ENCODE measurements at places on chromosomes 7 and 10. TPM values are rescaled to one million over a fixed set of nuclear protein-coding genes. Genes with fewer than 3 reads are reported as not detected.

- H3K27me3 ChIP-seq: no peaks in the 10 kb centered on the region
- H3K27ac ChIP-seq: no peak overlapping the region
These were observed 2.7 kb downstream of the GOT1 start for GRCh38 chr10:99427566-99428190.

DNA sequence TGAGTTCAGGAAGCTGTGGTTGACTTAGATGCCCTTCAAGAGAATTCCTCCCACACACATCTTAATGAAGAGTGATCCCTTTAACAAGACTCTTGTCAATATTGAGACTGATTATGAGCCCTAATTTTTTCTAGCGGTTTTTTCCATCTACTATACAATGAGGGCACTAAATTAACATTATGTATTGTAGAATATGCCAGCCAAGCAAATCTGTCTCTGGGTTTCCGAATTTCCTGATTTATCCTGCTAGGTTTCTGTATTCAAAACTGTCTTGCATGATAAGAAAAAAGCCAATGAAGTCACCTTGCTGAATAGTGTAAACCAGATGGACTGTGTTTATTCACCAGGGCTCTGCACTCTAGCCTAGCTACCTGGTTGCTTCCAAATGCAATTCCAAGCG is 224.2 kb upstream of the KMT2E start:
- H3K4me1 ChIP-seq: no peaks in the 10 kb centered on the region
- no peak overlapping the region for H3K27ac ChIP-seq
- H3K36me3 ChIP-seq: no peaks in the 10 kb centered on the region
- no peaks in the 10 kb centered on the region for H3K27me3 ChIP-seq

GRCh38 chr10:2933924-2934323 is 133.4 kb upstream of the PFKP start:
- H3K4me1 ChIP-seq: no peaks in the 10 kb centered on the region
- no peak overlapping the region for H3K27ac ChIP-seq
- H3K4me3 ChIP-seq: no peak overlapping the region

GRCh38 chr10:123704812-123705211 is 38.7 kb downstream of the GPR26 start:
- DNase-seq: no peak
- H3K4me1 ChIP-seq: no peaks in the 10 kb centered on the region
- no peak overlapping the region for H3K27ac ChIP-seq
- no peaks in the 10 kb centered on the region for H3K27me3 ChIP-seq
- H3K4me3 ChIP-seq: no peak overlapping the region

DNA sequence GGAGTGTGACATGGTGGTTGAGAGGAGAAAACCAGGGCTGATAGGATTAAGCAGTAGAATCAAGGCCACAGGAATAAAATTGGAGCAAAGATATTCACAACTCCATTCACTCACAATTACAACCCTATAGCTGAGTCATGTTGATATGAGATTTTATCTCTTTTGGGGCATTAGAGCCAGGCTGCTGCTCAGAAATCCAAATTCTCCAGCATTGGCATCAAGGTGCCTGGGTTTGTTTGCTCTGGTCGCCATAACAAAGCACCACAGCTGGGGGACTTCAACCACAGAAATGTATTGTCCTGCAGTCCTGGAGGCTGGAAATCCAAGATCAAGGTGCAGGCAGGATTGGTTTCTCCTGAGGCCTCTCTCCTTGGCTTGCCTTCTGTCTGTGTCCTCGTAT is 52.5 kb upstream of the GRB10 start:
- no peak overlapping the region for H3K4me3 ChIP-seq
- no peak for DNase-seq
- no peaks in the 10 kb centered on the region for H3K4me1 ChIP-seq

DNA sequence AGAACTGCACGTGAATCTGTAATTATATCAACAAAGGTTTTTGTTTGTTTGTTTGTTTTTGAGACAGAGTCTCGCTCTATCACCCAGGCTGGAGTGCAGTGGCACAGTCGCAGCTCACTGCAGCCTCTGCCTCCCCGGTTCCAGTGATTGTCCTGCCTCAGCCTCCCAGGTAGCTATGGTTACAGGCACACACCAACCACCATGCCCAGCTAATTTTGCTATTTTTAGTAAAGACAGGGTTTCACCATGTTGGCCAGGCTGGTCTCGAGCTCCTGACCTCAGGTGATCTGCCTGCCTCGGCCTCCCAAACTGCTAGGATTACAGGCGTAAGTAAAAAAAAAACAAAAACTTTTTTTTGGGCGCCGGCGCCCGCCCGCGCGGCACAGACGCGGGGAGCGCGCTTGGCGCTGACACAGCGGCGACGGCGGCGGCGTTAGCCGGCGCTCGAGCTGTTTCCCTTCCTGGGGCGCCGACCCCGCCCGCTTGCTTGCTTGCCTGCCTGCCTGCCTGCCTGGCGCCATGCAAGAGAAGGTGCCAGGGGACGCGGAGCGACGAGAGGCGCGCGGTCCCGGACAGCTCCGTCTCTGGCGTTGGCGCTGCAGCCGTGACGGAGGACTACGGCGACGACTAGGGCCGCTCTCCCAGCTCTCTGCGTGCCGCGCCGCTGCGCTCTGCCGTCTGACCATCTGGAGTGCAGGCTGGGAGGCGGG is 171.4 kb upstream of the NUPR2 start:
- H3K4me3 ChIP-seq: peak overlapping the region; percentile 33
- no peak overlapping the region for H3K27ac ChIP-seq
- DNase-seq: peak; percentile 64
- H3K36me3 ChIP-seq: no peaks in the 10 kb centered on the region

The FAM20C gene
- total RNA-seq: 58.8 TPM

DNA sequence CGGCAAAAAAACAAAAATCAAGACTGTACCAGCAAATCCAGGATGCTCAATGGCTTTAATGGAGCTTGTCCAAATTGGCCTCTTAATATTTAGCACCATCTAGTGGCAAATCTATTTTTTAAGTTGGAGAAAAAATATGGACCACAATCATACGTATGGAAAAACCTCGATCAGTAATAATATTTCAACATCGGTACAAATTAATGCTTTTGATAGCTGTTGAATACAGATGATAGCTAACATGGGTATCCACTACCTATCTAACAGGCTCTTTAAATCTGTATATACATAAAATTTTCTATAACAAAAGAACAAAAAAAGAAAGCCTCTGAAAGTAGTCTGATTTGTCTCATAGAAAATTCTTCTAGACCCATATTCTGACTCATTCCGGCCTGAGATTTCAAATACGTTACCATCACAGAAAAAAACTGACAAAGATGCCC is 29.2 kb downstream of the COA1 start:
- DNase-seq: no peak
- no peaks in the 10 kb centered on the region for H3K27me3 ChIP-seq
- H3K27ac ChIP-seq: no peak overlapping the region

The ZWINT gene
- total RNA-seq: 3.2 TPM

DNA sequence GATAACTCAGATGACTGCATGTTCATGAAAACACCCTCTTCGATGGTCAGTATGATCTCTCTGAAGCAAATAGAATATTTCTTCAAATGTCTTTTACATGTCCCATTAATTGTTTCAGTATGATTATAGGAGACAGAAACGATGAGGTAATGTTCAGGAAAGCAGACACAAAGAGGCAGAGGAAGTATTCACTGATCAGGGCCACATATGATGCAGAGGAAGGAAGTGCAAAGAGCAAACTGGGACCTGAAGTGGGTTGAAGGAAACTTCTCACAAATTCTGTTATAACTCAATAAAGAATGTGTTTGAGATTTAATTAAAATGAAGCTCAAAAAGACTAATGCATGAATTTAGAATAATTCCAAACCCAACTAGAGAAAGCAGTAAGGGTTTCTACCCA is 70.5 kb downstream of the TES start:
- H3K4me1 ChIP-seq: no peaks in the 10 kb centered on the region
- H3K36me3 ChIP-seq: no peaks in the 10 kb centered on the region
- H3K4me3 ChIP-seq: no peak overlapping the region
- no peak overlapping the region for H3K27ac ChIP-seq
